DND-41 (cell line): ENCODE measurements at places on chromosomes 4 and X.
A peak's percentile ranks its signal among the peaks of the same experiment; 100 is the strongest.

DNA sequence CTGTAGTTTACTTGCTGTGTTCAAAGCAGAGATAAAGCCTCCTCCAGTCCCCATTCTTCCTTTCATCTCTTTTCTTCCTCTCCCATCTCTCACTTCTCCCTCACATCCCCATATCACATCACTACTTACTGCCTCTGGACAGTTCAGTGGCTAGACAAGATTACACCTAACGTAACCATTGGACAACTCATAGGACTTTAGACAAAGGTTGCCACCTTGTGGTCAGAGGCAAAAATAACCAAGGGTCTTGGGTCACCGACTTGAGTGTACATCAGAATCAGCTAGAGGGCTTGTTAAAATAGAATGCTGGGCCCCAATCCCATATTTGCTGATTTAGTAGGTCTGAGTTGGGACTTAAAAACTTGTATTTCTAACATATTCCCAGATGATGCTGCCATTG is 109.3 kb upstream of the DGKK start:
- peak; percentile 17 for DNase-seq
- H3K27me3 ChIP-seq: no peaks in the 10 kb centered on the region
- no peaks in the 10 kb centered on the region for H3K36me3 ChIP-seq
- H3K27ac ChIP-seq: no peak overlapping the region
- no peaks in the 10 kb centered on the region for H3K4me1 ChIP-seq
- H3K4me3 ChIP-seq: no peak overlapping the region

DNA sequence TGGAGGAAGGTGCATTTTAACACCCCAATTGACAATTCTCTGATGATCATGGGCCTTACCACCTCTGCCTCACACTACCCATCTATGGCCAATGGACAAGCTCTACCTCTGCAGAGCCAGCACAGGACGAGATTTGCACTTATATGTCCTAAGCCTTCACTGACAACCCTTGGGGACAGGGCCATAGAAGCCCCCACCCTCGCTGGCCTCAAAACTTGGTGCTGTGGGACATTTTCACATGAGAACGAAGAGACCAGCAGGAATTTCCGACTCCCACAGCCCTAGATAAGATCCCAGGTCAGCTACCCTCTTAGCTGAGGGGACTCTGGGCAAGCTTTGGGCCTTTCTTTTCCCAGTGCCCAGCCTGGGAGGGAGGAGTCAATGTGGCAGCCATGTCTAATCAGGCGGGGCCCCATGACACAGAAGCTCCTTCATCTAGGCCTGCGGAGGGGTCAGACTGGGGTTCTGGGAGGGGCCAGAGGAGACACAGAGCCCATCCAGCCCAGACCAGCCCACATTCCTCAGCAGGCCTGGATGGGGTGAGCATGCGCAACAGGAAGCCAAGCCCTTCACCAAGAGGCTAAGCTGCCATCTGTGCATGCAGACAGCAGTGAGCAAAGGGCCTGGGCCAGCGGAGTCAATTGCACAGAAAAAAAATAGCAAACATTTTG is 12.1 kb downstream of the PJA1 start:
- no peaks in the 10 kb centered on the region for H3K4me1 ChIP-seq
- no peak for DNase-seq

- H3K27ac ChIP-seq: no peak overlapping the region
- H3K4me3 ChIP-seq: no peak overlapping the region
- no peaks in the 10 kb centered on the region for H3K27me3 ChIP-seq
- peaks cover 2% of the 10 kb centered on the region; the same call in 1 of the 2 replicates for H3K4me1 ChIP-seq
- H3K36me3 ChIP-seq: no peaks in the 10 kb centered on the region
Observed at GRCh38 chr4:184349283-184350039, 124.9 kb downstream of the IRF2 start.

GRCh38 chr4:97942137-97942536 is 201.1 kb downstream of the STPG2 start:
- H3K36me3 ChIP-seq: no peaks in the 10 kb centered on the region
- no peak overlapping the region for H3K27ac ChIP-seq
- no peak overlapping the region for H3K4me3 ChIP-seq

- no peak for DNase-seq
- H3K4me3 ChIP-seq: no peak overlapping the region
- H3K4me1 ChIP-seq: no peaks in the 10 kb centered on the region
- no peak overlapping the region for H3K27ac ChIP-seq
Observed at GRCh38 chr4:158624889-158625478, 46.7 kb downstream of the C4orf46 start.

DNA sequence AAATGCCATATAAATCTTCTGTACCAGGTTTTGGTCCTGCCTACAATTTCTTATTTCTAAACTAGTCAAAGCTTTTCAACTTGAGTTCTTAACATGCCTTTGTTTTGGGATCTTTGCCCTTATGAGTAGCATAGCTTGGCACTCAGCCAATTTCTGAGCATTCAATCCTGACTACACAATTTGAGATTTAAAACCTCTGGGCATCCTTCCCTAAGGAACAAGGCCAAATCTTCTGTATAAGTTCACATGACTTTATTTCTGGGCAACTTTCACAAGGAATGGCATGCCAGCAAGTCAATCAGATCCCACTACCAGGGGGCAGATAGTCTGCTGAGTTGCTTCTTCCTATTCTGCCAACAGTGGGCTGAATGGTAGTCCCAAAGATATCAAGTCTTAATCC is 254.2 kb downstream of the ADAMTS3 start:
- no peak for DNase-seq
- no peaks in the 10 kb centered on the region for H3K36me3 ChIP-seq

DNA sequence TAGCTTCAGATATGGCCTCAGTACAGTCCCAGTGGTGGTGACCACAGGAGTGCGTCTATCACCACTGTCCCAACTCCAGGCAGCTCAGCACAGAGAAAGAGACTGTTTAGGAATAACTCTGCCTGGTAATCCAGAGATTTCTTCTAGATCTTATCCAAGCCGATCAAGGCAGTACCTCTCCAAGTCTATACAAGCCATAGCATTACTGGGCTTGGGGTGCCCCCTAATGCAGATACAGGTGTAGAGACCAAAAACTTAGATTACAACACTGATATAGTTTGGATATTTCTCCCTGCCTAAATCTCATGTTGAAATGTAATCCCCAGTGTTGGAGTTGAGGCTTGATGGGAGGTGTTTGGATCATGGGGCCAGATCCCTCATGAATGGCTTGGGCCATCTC is 100.9 kb downstream of the PTCHD1 start:
- H3K27ac ChIP-seq: no peak overlapping the region
- no peaks in the 10 kb centered on the region for H3K27me3 ChIP-seq
- no peak overlapping the region for H3K4me3 ChIP-seq
- DNase-seq: no peak

- no peaks in the 10 kb centered on the region for H3K27me3 ChIP-seq
- peak overlapping the region; percentile 96 for H3K27ac ChIP-seq
- peaks cover 9% of the 10 kb centered on the region for H3K36me3 ChIP-seq
- DNase-seq: no peak
Observed at GRCh38 chrX:154733066-154733425, 17.8 kb downstream of the GAB3 start.

GRCh38 chrX:49995795-49996455 is 73.5 kb downstream of the CLCN5 start:
- no peak overlapping the region for H3K27ac ChIP-seq
- H3K4me3 ChIP-seq: no peak overlapping the region
- DNase-seq: no peak
- no peaks in the 10 kb centered on the region for H3K27me3 ChIP-seq
- H3K4me1 ChIP-seq: no peaks in the 10 kb centered on the region

- no peak overlapping the region for H3K27ac ChIP-seq
- DNase-seq: no peak
- no peaks in the 10 kb centered on the region for H3K36me3 ChIP-seq
- H3K27me3 ChIP-seq: no peaks in the 10 kb centered on the region
- H3K4me1 ChIP-seq: no peaks in the 10 kb centered on the region
Observed at GRCh38 chr4:87632469-87632868, 17.6 kb upstream of the DMP1 start.

- H3K27me3 ChIP-seq: no peaks in the 10 kb centered on the region
- DNase-seq: no peak
Observed at GRCh38 chr4:42927946-42928345, 35.4 kb downstream of the GRXCR1 start.

GRCh38 chr4:140138428-140138827 is 15.6 kb downstream of the MAML3 start:
- H3K36me3 ChIP-seq: no peaks in the 10 kb centered on the region
- DNase-seq: no peak

GRCh38 chrX:39692796-39693195 is 405.0 kb downstream of the BCOR start:
- H3K36me3 ChIP-seq: no peaks in the 10 kb centered on the region
- peaks cover 9% of the 10 kb centered on the region for H3K4me1 ChIP-seq
- H3K27me3 ChIP-seq: peaks cover 16% of the 10 kb centered on the region
- H3K4me3 ChIP-seq: no peak overlapping the region
- DNase-seq: no peak
- H3K27ac ChIP-seq: no peak overlapping the region

- no peaks in the 10 kb centered on the region for H3K4me1 ChIP-seq
- no peak for DNase-seq
- no peaks in the 10 kb centered on the region for H3K27me3 ChIP-seq
- H3K4me3 ChIP-seq: no peak overlapping the region
Observed at GRCh38 chr4:128378668-128379067, 91.1 kb upstream of the PGRMC2 start.

DNA sequence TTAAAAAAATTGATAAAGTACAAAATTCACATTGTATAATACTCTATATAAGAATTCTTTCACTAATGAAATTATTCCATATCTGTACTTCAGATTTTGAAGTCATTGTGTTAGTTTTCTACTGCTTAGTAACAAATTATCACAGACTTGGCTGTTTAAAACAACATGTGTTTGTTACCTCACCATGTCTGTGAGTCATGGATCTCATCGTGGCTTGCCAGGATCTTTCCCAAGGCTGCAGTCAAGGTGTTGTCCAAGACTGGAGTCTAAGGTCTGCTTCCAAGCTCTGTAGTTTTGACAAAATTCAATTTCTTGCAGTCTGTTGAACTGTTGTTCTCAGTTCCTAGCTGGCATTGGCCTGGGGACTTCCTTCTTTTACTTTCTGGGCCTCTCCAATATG is 1286.9 kb downstream of the ADGRL3 start:
- H3K4me1 ChIP-seq: no peaks in the 10 kb centered on the region
- no peaks in the 10 kb centered on the region for H3K27me3 ChIP-seq
- no peak overlapping the region for H3K4me3 ChIP-seq
- DNase-seq: no peak
- no peaks in the 10 kb centered on the region for H3K36me3 ChIP-seq
- H3K27ac ChIP-seq: no peak overlapping the region

GRCh38 chr4:56652196-56652595 is 28.9 kb downstream of the HOPX start:
- no peak overlapping the region for H3K4me3 ChIP-seq
- H3K36me3 ChIP-seq: no peaks in the 10 kb centered on the region
- H3K27ac ChIP-seq: no peak overlapping the region
- peaks cover 5% of the 10 kb centered on the region; the same call in 1 of the 2 replicates for H3K4me1 ChIP-seq

DNA sequence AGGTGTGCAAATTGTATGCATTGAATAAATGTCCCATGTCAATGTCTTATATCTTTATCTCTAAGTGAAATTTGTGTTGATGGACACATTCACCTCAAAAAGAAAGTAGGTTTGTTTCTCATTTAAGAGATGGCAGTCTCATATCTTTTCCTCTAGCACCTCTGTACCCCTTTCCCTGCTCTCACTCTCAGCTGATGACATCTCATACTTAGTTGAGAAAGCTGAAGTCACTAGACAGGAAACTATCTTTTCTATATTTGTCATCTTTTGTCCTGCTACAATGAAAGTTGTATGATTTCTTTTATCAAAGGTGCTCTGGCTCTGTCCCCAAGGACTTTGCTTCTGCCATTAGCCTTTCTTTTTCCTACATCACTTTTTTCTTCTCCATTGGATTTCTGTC is 84.0 kb upstream of the GRPR start:
- no peaks in the 10 kb centered on the region for H3K36me3 ChIP-seq
- DNase-seq: no peak
- no peaks in the 10 kb centered on the region for H3K27me3 ChIP-seq
- H3K4me1 ChIP-seq: no peaks in the 10 kb centered on the region
- no peak overlapping the region for H3K4me3 ChIP-seq
